ENCODE measurements at places on chromosomes 6 and 20.

DNA sequence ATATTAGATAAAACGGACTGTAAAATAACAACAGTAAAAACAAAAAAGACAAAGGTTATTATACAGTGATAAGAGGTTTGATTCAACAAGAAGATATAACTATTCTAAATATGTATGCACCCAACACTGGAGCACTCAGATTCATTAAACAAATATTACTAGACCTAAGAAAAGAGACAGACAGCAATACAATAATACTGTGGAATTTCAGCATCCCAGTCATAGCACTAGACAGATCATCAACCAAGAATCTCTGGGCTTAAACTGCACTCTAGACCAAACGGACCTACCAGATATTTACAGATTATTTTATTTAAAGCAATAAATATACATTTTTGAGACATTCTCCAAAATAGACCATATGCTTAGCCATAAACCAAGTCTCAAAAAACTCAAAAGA lies 263.8 kb downstream of the C6orf118 start:
- H3K4me1 ChIP-seq, result no peaks in the 10 kb centered on the region
- DNase-seq, result no peak
- no peak overlapping the region for H3K4me3 ChIP-seq
- no peaks in the 10 kb centered on the region for H3K36me3 ChIP-seq
- no peak overlapping the region for H3K27ac ChIP-seq

- no peaks in the 10 kb centered on the region for H3K4me1 ChIP-seq
- no peaks in the 10 kb centered on the region for H3K36me3 ChIP-seq
- DNase-seq, result no peak
- peaks cover 2% of the 10 kb centered on the region for H3K27me3 ChIP-seq
Measured at GRCh38 chr6:137709424-137710236, 157.4 kb upstream of the TNFAIP3 start.

DNA sequence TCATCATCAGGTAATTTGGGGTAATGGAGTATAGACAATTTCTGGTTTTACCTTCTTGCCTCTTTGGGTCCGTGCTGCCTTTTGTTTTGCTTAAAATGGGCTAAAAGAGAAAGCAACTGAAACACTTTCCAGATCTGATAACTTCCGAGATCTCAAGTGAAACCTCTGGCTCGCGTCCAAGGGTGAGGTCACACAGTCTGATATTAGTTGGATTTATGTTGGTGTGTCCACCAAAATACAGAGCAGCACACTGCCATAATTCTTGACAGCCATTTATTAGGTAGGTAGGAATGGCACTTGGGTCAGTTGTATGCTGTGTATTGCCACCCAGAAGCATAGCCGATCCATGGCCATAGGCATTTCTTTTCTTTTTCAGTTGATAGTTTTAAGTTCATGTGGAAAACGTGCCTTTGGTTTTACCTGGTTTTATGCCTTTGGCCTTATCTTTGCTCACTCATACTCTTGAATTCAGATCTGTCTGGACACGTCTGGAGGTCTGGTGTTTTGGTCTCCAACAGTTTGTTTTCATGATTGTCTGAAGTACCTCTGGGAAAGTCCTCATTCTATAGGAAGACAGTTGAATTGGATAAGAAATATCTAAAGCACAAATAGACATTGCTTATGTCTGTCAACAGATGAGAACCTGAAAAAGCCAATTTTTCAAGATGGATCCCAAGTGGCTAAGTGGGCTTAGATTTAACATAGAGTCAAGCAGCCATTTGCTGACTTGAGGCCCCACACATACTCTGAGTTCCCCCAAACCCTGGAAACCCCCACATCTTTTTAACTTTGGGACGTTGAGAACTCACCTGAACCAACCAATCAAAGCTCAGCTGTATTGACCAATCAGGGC lies 320.8 kb downstream of the SOX4 start:
- H3K27ac ChIP-seq, result no peak overlapping the region
- no peaks in the 10 kb centered on the region for H3K27me3 ChIP-seq
- peaks cover 23% of the 10 kb centered on the region for H3K36me3 ChIP-seq
- H3K4me1 ChIP-seq, result no peaks in the 10 kb centered on the region
- H3K4me3 ChIP-seq, result no peak overlapping the region

DNA sequence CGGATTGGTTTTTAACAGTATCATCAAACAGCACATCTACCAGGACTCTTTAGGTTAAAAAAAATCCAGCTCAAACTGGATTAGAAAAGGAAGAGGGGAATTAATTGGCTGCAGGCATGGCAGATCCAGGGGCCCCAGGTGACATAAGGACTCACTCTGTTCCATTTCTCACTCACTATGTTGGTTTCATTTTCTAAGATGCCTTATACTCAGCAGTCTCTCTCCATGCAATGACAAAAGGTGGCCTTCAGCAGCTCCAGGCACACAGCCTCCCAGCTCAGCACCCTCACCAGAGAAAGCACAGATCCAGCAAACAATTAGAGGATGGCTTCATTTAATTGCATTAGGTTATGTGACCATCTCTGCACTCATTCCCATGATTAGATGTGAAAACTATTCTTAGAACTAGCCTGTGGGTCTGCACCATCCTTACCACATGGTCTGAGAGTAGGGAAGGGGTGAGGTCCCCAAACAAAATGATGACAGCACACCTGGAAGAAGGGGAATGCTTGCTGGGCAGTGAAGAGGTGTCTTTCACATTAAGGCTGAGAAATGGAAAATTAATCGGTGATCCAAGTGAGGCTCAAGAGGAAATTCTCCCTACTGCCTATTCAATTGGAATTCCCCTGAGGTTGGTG lies 243.1 kb downstream of the CDH26 start:
- H3K27me3 ChIP-seq, result no peaks in the 10 kb centered on the region
- no peaks in the 10 kb centered on the region for H3K36me3 ChIP-seq
- H3K4me3 ChIP-seq, result no peak overlapping the region
- H3K4me1 ChIP-seq, result peaks cover 2% of the 10 kb centered on the region
- DNase-seq, result no peak

DNA sequence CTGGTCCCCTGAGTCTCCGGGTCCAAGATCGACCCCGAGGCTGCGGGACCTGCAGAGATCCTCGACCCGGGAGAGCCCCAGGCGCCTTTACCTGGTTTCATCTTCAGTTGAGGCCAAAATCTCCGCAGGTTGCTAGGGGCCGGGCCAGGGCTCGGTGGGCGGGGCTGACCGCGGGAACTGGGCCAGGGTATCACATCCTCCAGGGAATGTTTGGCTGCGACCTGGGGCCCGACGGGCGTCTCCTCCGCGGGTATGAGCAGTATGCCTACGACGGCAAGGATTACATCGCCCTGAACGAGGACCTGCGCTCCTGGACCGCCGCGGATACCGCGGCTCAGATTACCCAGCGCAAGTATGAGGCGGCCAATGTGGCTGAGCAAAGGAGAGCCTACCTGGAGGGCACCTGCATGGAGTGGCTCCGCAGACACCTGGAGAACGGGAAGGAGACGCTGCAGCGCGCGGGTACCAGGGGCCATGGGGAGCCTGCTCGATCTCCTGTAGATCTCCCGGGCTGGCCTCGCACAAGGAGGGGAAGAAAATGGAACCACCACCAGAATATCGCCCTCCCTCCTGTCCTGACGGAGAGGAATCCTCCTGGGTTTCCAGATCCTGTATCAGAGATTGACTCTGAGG lies 53.8 kb upstream of the POLR1H start:
- H3K4me3 ChIP-seq, result no peak overlapping the region
- H3K4me1 ChIP-seq, result peaks cover 9% of the 10 kb centered on the region
- no peak overlapping the region for H3K27ac ChIP-seq
- no peaks in the 10 kb centered on the region for H3K36me3 ChIP-seq
- peaks cover 43% of the 10 kb centered on the region for H3K27me3 ChIP-seq

DNA sequence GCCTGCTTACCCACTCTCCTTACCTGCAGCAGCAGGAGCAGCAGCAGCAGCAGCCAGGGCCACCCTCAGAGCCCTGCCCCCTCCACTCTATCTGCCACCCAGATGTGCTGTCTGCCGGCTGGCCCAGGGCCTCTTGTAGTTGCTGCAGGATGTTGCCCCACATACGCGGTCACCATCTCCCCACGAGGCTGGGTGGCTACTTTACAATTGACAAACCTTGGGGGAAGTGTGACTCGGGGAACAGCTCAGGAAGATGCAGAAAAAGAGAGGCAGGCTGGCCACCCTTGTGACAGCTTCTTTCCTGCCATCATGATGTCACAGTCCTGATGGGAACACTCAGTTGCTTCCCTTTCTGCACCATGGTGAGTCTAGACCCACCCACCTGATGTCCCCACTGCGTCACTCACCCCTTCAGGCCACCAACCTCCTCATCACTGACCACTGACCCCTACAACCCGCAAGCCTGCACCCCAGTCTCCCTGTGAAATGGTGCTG lies 14.5 kb downstream of the TREM1 start:
- no peaks in the 10 kb centered on the region for H3K4me1 ChIP-seq
- H3K36me3 ChIP-seq, result no peaks in the 10 kb centered on the region
- no peak overlapping the region for H3K27ac ChIP-seq
- no peak overlapping the region for H3K4me3 ChIP-seq
- DNase-seq, result no peak

- H3K4me1 ChIP-seq, result no peaks in the 10 kb centered on the region
- H3K27ac ChIP-seq, result no peak overlapping the region
- H3K36me3 ChIP-seq, result no peaks in the 10 kb centered on the region
Measured at GRCh38 chr6:5453546-5453945, 192.2 kb downstream of the FARS2 start.

DNA sequence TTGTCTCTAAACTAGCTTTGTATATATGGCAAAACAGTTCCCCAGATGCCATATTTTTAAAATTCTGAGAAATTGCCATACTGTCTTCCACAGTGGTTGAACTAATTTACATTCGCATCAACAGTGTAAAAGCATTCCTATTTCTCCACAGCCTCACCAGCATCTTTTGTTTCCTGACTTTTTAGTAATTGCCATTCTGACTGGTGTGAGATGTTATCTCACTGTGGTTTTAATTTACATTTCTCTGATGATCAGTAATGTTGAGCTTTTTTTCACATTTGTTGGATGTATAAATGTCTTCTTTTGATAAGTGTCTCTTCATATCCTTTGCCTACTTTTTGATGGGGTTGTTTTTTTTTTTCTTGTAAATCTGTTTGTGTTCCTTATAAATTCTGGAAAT lies 1222.7 kb upstream of the CITED2 start:
- H3K36me3 ChIP-seq, result no peaks in the 10 kb centered on the region
- H3K27me3 ChIP-seq, result no peaks in the 10 kb centered on the region
- DNase-seq, result no peak
- H3K27ac ChIP-seq, result no peak overlapping the region
- no peak overlapping the region for H3K4me3 ChIP-seq
- H3K4me1 ChIP-seq, result no peaks in the 10 kb centered on the region

DNA sequence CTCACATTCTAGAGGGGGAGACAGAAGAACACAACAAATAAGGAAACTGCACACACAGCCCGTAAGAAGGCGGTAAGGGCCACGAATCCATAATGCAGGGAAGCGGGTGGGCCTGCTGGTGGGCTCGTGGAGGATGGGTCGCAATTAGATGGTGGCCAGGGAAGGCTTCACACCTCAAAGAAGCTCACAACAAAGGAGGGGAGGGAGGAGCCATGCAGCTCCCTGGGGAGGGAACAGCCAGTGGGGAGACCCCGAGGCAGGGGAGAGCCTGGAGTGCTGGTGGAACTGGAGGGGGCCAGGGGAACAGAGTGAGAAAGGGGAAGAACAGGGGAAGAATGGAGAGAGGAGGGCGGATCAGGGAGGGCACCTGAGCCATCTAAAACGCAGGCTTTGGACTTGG lies 13.4 kb downstream of the SRC start:
- H3K4me3 ChIP-seq, result no peak overlapping the region
- H3K27ac ChIP-seq, result no peak overlapping the region
- no peak for DNase-seq
- peaks cover 5% of the 10 kb centered on the region for H3K4me1 ChIP-seq
- H3K27me3 ChIP-seq, result no peaks in the 10 kb centered on the region
- H3K36me3 ChIP-seq, result no peaks in the 10 kb centered on the region

DNA sequence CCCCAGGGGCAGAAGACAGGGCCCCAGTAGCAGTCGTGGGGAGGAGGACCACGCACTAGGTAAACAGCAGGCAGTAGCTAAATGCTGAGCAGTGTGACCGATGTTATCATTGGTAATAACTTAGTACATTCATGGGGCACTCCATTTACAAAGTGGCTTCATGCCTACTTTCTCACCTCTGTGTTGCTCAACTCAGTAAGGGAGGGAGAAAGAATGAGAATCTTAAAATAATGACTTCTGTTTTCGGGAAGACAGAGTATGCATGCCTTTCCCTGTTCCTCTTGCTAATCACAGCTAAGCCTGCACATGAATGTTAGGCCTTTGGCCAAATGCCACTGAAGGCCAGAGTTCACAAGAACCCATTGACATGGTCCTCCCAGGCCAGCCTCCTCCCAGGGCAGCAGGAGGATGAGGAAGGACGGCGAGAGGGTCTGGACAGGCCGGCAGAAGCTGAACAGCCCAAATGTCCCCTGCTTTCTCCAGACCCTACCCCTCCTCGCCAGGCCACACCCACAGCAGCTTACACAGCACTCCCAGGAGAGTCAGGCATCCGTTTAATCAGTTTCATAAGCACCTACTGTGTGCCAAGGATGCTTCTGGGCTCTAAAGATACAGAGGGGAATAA lies 183.4 kb downstream of the ANKRD60 start:
- no peak overlapping the region for H3K4me3 ChIP-seq
- no peak overlapping the region for H3K27ac ChIP-seq
- H3K4me1 ChIP-seq, result no peaks in the 10 kb centered on the region
- H3K36me3 ChIP-seq, result no peaks in the 10 kb centered on the region
- DNase-seq, result no peak

- H3K27me3 ChIP-seq, result no peaks in the 10 kb centered on the region
- no peaks in the 10 kb centered on the region for H3K36me3 ChIP-seq
- DNase-seq, result no peak
- no peak overlapping the region for H3K27ac ChIP-seq
- H3K4me1 ChIP-seq, result no peaks in the 10 kb centered on the region
Measured at GRCh38 chr6:131733376-131734016, 22.7 kb upstream of the CTAGE9 start.

DNA sequence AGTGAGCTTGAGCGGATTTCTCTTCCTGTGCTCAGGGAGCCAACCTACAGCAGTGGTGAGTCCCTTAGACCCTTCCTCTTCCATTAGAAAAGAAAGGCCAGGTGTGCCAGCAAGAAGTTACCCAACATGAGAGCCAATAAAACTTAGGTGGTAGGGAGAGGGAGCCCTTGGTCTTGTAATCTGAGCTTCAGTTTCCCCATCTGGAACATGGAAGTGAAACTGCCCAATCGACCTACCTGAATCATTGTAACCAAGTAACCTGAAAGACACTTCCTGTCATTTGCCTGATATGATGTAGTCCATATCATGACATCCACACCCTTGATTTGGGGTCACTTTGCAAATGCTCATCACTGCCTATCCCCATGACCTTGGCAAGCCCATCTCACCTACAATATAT lies 66.4 kb downstream of the MDGA1 start:
- peaks cover 4% of the 10 kb centered on the region for H3K4me1 ChIP-seq
- no peak overlapping the region for H3K4me3 ChIP-seq
- H3K27ac ChIP-seq, result no peak overlapping the region
- no peaks in the 10 kb centered on the region for H3K27me3 ChIP-seq

DNA sequence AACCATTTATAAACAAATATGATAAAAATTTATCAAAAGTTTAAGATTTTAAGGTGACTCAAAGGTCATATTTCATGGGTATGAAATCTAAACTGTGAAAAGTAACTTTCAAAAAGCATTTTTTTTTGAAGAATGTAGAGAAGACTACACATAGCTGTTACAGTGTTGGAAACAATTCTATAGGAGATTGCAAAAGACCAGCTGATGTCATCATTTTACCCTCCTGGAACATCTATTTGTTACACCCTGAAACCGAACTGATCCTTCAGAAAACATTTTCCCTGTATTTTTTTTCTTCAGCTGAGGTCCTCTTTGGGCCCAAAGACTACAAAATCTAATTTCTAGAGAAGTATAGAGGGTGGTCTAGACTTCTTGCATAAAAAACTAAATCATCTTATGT lies 297.5 kb upstream of the FERMT1 start:
- H3K4me1 ChIP-seq, result peaks cover 2% of the 10 kb centered on the region
- H3K27ac ChIP-seq, result no peak overlapping the region
- no peak overlapping the region for H3K4me3 ChIP-seq
- no peak for DNase-seq
- H3K27me3 ChIP-seq, result no peaks in the 10 kb centered on the region
